Stimulated activated CD8-positive, alpha-beta memory T cell treated with anti-CD3 and anti-CD28 coated beads, Interleukin-7, amount 100 ng/mL, for 24 hours (primary cell): ENCODE measurements at places on chromosomes 13 and 19.

DNA sequence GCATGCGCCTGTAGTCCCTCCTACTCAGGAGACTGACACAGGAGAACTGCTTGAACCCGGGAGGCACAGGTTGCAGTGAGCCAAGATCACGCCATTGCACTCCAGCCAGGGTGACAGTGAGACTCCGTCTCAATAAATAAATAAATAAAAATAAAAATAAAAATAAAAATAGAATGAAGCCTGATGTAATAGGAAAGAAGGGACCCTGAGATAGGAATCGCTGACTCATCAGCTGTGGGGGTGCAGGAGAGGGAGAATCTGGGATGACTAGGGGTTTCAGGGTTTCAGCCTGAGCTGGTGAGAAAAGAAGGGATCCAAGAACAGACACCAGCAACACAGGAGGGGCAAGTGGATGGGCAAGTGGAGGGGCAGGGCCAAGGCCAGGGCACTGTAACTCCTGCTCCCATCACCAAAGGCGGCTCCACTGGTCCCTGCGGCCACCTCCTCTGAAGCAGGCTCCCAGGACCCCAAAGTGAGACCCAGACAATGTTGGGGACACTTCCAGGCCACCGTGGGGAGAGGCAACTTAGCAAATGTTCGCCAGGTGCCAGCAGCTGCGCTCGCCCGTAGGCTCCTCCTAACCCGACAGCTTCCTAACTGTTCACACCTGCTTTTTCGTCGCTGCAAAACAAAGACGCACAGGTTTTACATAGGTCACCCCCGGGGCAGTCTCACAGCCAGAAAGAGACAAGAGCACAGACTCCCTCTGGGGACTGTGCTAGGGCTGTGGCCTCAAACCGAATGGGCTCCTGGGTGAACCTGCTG, 1.2 kb downstream of the HAUS8 start:
- DNase-seq = no peak

- DNase-seq = no peak
Observed at GRCh38 chr13:37357548-37357947, 241.0 kb downstream of the POSTN start.

DNA sequence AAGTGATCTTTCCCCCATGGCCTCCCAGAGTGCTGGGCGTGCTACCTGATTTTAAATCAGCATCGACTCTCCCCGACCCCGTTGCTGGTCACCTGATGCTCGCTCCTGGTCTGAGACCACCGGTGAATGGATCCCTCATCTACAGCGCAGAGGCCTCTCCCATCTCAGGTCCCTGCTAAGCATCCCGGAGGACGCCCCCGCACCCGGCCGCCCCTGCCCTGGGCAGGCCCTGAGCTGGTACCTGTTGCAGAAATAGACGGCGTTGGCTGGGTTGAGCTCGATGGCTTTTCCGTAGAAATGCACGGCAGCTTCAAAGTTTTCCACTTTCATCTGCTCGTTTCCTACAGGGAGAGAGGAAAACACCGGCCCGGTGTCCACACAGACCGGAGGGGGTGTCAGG, 18.1 kb downstream of the SGTA start:
- DNase-seq = no peak

- no peak for DNase-seq
Observed at GRCh38 chr13:37113534-37113933, 8.1 kb upstream of the CSNK1A1L start.

- DNase-seq = no peak
Observed at GRCh38 chr13:100608906-100609305, 20.3 kb upstream of the GGACT start.

DNA sequence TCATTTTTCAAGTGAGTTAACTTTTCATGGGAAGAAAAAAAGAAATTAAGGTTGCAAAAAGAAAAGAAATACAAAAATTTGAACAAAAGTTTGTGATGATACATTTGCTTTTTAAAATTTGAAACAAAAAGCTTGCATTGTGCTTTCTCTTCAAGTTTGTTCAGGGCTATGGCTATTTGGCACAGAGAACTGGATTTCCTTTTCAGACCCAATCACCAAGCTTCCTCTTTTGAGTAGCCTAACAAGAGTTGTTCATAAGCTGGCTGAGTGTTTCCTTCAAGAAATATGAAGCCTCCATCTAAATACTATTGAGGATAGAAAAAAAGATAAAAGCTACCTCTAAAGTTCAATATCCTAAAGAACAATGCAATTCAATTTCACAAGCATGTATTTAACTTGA, 787.8 kb downstream of the LIG4 start:
- DNase-seq = no peak

DNA sequence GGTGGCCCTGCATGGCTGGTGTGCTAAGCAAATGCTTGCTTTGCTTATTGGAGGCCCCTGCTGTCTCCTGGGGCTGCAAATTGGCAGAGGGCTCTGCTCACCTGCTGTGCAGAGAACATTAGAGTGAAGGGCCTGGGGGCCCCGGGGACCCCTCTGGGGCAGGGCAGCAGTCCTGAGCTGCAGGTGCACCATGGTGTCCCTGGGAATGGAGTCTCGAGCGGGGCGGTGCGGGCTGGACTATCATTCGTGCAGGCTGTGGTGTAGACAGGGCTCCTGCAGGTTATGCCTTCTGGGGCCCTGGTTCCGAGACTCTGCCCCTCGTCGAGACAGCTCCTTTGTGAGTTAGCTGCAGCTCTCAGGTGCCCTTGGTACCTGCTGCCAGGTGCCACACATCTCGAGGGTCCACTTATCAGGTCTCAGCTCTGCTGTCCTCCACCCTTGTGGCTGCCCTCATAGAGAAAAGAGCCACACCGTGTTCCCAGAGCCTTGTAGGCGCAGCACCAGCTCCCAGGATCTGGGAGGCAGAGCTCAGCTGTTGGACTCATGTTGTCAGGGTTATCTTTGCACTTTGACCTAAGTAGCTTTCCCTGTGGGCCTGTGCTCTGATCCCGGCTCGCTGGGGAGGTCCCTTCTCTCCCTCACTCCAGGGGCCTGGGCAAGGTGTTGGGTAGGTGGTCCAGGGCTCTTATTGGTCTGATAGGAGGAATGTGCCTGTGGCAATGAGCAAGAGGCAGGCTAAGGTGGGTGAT, 58.0 kb upstream of the ZNF536 start:
- no peak for DNase-seq

GRCh38 chr13:102774591-102775520, 1.3 kb upstream of the TEX30 start:
- no peak for DNase-seq

GRCh38 chr19:18718015-18718526, 34.6 kb downstream of the CRTC1 start:
- DNase-seq = no peak
